ENCODE measurements at places on chromosomes 16 and 17.

- DNase-seq: no peak
Observed at GRCh38 chr16:70483426-70483825, 29.0 kb downstream of the FCSK start.

DNA sequence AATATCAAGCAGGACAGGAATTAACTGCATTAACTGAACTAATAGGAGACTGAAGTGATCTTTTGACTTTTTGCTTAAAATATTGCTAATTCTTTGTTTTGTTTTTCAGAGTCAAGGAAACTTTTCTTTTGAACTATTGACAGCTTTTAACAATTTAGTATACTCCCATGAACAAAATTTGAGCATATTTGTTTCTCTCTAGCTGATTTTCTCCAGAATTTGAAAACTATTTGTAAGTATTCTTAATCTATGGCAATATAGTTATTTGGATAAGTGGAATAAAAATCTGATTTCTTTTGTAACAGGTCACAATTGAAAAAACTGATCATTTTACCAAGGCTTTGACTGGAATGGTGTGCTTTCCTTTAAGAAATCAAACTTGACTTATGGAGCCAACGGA, 7.0 kb upstream of the SCPEP1 start:
- no peak for DNase-seq

- no peak for DNase-seq
Observed at GRCh38 chr16:27097800-27098230, 31.1 kb downstream of the C16orf82 start.

DNA sequence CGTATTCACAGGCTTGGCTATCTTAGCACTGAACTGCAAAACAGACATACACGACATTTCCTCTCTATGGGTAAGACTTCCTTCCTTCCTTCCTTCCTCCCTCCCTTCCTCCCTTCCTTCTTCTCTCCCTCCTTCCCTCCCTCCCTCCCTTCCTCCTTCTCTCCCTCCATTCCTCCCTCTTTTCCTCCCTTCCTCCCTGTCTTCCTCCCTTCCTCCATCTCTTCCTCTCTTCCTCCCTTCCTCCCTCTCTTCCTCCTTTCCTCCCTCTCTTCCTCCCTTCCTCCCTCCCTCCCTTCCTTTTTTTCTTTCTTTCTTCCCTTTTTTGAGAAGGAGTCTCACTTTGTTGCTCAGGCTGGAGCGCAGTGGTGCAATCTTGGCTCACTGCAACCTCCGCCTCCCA, 22.4 kb upstream of the SHISA9 start:
- no peak for DNase-seq

DNA sequence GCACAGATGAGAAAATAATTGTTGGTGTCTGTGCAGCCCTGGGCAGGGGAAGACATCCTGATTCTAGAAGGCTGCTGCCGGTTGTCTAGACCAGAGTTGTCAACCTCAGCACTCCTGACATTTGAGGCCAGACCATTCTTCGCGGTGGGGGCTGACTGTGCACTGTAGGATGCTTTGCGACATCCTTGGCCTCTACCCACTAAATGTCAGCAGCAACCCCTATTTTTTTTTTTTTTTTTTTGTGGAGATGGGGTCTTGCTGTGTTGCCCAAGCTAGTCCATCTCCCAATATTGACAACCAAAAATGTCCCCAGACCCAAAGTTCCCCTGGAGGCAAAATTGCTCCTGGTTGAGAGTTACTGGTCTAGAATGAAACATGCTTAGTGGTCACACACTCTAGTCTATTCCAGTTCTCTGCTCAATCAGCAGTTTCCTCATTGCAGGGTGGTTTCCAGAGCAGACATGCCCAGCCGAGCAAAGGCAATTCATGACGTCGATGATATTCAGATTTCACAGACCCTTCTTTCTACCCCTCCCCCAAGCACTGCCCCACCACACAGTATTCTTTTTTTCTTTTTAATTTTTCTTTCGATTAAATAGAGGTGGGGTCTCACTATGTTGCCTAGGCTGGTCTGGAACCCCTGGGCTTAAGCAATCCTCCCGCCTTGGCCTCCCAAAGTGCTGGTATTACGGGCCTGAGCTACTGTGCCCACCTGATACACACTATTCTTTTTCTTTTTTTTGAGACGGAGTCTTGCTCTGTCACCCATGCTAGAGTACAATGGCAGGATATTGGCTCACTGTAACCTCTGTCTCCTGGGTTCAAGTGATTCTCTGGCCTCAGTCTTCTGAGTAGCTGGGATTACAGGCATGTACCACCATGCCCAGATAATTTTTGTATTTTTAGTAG, 9.0 kb downstream of the C17orf99 start:
- DNase-seq: no peak

- DNase-seq: no peak
Observed at GRCh38 chr17:8436844-8437171, 1.1 kb downstream of the NDEL1 start.

DNA sequence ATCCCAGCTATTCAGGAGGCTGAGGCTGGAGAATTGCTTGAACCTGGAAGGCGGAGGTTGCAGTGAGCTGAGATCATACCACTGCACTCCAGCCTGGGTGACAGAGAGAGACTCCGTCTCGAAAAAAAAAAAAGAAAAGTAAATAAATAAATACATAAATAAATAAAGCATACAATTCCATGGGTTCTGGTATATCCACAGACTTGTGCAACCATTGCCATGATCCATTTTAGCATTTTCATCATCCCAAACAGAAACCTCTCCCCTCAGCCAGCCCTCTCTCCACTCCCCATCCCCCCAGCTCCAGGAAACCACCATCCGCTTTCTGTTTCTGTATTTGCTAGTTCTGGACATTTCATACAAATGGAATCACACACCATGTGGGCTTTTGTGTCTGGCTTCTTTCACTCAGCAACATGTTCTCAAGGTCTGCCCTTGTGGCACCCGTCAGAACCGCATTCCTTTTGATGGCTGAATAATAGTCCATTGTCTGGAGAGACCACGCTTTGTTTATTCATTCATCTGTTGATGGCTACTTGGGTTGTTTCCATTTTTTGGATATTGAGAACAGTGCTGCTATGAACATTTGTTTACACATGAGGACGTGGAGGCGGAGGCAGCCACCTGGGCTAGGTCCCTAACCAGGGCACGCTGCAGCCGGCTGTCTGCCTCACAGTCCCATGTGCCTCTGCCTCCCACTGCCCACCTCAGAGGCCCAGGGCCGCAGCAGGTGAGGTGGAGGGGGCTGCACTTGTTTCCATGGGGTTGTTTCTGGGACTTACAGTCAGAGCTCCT, 76.2 kb downstream of the NT5M start:
- no peak for DNase-seq

GRCh38 chr17:9444687-9445086, 130.9 kb downstream of the STX8 start:
- DNase-seq: no peak

GRCh38 chr16:3017794-3018506, at the start of gene CLDN6:
TSS of gene CLDN6 (minus strand) at chr16:3018183. CDS start at chr16:3016021, 2,162 bp downstream.
- DNase-seq: peak; percentile 74

- no peak for DNase-seq
Observed at GRCh38 chr16:85935974-85936760, 37.2 kb downstream of the IRF8 start.

GRCh38 chr17:30970831-30971567, at the start of gene RNF135:
TSS of gene RNF135 (plus strand) at chr17:30971039. CDS start at chr17:30971074, 35 bp downstream.
- no peak for DNase-seq

DNA sequence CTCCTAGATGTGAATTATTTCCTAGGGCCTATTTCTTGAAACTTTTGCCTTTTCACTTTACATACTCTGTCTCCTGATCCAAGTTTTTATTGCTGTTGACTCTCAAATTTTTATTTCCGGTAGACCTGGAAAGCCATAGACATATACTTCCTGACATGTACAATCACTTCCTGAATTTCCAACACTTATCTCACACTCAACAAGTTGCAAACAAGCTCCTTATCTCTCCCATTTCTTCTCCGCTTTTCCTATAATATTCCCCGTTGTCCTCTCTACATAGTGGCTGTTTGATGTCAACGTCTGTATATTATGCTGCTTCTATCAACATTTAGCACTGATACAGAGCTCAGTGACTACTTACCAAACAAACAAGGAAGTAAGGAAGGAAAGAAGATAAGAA, 59.3 kb downstream of the IKZF3 start:
- no peak for DNase-seq

DNA sequence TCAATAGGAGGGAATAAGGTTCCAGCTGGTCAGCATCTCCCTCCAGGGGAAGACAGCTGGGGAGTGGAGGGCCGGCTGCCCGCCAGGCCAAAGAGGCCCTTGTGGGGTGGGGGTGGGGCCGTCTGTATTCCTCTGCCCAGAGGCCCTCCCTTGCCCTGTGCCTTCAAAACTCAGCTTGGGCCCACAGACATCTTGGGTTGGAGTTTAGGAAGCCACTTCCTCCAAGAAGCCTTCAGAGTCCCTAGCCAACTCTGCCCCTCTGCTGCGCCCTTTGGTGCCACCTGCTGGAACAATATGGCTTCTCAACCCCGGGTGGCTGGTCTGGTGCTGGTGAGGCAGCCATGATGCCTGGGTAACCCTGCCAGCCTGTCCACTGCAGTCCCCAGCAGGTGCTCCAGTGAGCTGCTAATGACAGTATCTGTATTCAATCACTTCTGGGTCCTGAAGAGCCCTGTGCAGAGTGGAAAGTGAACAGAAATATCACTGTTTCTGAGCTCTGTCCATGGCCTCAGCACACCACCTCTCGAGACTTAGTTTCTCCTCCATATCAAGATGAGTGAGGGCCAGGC, 16.7 kb downstream of the HSD11B2 start:
- no peak for DNase-seq

DNA sequence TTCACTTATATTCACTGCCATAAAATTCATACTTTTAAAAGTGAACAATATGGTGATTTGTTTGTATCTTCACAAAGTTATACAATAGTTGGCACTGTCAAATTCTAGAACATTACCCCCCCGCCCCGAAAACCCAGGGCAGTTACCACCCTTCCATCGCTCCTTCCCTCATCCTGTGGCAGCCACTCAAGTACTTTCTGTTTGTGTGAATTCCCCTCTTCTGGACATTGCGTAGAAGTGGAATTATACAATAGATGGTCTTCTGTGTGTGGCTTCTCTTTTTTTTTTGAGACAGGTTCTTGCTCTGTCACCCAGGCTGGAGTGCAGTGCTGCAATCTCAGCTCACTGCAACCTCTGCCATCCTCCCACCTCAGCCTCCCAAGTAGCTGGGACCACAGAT, 58.6 kb downstream of the SPECC1 start:
- no peak for DNase-seq

- no peak for DNase-seq
Observed at GRCh38 chr16:6576606-6577005, 756.0 kb upstream of the RBFOX1 start.

- no peak for DNase-seq
Observed at GRCh38 chr17:77596491-77597417, 361.7 kb upstream of the TNRC6C start.

GRCh38 chr17:35879773-35880654, at the start of gene CCL5:
TSS of gene CCL5 (minus strand) at chr17:35880360.
- DNase-seq: no peak

- no peak for DNase-seq
Observed at GRCh38 chr17:38958756-38959155, 8.4 kb downstream of the FBXO47 start.

DNA sequence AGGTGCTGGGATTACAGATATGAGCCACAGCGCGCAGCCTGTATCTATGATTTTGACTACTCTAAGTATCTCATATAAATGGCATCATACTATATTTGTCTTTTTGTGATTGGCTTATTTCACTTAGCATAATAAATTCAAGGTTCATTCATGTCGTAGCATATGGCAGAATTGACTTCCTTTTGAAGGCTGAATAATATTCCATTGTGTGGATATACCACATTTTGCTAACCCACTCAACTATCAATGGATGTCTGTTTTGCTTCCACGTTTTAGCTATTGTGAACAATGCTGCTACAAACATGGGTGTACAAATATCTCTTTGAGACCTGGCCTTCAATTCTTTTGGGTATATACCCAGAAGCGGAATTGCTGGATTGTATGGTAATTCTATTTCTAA, 10.1 kb downstream of the PLXDC1 start:
- DNase-seq: no peak

DNA sequence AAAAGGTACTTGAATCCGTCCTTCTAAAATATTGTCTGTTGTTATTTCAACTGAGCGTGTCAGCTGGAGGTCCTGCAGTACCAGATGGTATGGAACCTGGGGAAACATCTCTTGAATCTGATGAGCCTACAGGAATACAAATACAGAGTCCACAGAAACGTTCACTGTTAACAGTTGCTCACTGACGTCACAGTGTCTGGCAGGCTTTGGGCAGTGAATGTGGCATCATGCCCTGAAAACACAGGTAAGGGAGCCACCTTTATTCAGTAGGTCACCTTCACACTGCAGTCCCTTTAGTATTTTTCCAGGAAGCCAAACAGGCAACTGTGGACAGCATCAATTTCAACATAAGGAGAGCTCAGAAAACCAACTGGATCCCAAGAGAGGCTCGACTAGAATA, 56.1 kb downstream of the AMFR start:
- no peak for DNase-seq

- DNase-seq: no peak
Observed at GRCh38 chr16:22358000-22358399, 16.4 kb downstream of the CDR2 start.

GRCh38 chr16:5328546-5328945, 231.0 kb upstream of the EEF2KMT start:
- DNase-seq: no peak

DNA sequence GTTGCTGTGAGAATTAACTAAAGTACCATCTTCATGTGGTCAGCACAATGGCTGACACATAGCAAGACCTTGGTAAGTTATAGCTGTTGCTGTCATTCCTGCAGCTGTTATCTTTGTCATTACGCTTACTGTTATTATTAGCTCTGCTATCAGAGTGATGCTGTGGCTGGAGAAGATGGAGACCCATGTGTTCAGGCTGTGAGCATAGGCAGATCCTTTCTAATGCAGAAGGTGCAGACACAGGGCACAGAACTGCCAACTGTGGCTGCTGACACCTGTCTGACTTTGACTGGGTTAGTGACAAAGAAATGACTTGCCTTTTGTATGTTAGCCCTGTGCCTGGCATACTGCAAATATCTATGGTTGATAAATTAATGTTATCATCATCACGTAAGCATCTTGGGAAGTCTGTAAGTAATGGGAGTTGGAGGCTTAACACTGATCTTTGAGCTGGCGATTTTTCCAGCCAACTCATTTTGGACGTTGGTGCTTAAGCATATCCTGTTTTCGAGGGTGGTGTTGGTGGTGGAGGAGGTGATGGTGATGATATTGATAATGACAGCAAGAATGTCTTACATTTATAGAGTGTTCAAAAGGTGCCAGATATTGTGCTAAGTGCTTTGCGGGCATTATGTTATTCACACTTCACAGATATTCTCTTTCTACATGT, 695.3 kb downstream of the WWOX start:
- DNase-seq: no peak

GRCh38 chr16:17520561-17520960, 49.8 kb upstream of the XYLT1 start:
- no peak for DNase-seq

Data from iPS DF 19.7 (cell line).